ENCODE measurements at places on chromosomes 4 and X.
A peak's percentile ranks its signal among the peaks of the same experiment; 100 is the strongest.

- DNase-seq: peak; percentile 77
These were observed 183.2 kb downstream of the FBXW7 start for GRCh38 chr4:152352622-152353116.

DNA sequence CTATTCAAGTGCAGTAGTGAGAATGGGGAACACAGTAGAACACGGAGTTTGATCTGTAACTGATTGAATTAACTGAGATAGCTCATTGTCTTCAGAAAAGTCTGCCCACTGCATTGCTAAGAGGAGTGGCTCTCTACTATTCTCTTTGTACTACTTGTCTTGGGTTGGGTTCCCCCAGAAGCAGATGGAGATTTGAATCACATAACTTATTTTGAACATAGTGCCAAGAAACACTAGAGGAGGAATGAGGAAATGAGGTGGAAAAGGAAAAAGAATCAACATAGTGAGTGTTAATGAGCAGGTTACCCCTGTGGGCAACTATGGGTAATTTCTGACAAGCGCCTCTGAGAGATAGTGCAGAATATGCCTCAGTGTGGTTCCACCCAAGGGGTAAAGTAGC is 362.7 kb downstream of the STIM2 start:
- no peak for DNase-seq

GRCh38 chr4:31390849-31391248 is 670.7 kb downstream of the PCDH7 start:
- no peak for DNase-seq

GRCh38 chrX:16559206-16559619 is 90.7 kb upstream of the S100G start:
- peak; percentile 52 for DNase-seq

- DNase-seq: no peak
These were observed 2351.4 kb downstream of the PCDH7 start for GRCh38 chr4:33071535-33071934.

DNA sequence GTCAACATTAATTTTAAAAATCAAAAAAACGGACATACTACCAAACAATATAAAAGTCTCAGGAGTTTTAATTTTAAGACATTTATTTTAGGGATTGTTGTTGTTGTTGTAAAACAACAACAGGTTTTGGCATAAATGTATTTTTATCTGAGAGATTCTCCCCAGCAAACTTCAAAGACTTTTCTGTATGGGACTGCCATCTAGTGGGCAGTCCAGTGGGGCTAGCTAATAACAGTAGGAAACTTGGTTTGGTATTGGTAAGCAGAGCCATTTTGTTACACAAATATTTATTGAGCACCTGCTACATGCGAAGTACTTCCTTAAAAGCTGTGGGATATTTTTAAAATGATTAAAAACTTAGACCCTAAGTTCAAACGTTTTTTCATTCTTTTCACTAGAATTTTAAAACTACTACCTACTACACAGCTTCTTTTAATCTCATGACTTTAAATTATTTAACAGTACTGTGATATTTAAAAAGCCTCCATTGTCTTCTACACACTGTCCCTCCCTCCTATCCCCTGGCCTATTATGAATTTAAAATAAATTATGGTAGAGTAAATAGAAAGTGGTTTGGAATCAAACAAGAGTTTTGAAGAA is 1028.4 kb upstream of the INTU start:
- DNase-seq: peak; percentile 15

- DNase-seq: no peak
These were observed 27.2 kb upstream of the JAKMIP1 start for GRCh38 chr4:6227412-6228157.

- no peak for DNase-seq
These were observed 42.4 kb downstream of the ATOH1 start for GRCh38 chr4:93870876-93871458.

GRCh38 chrX:40622479-40623138 is 619 bp upstream of the MPC1L start:
- DNase-seq: no peak

DNA sequence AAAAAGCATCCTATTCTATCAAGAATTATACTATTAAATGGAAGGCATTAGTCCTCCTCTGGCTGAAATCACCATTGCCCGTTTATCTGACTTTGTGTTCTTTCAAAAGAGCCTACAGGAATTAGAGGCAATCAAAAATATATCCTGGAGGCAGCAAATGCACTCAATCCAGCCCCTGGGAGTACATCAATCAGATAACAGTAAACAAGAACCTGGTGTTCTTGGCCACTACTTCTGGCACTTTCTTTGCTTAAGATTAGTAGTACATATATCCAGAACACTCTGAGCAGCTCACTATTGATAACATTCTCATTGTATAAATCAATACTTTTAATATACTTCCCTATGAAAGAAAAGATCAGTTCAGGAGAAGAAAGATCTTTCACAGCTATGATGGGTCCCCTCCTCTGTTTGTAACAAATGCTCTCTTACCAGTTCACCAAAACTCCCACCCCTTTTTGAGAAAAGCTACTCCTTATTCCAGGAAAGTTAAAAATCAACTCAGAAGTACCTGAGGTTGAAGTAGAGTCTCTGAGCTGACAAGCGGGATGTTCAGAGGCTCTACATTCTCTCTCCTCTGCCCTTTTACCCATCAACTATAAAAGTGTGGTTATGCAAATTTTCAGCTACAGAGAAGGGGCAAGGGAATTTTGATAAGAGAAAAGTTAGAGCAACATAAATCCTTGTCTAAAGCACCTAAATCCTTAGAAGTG is 176.0 kb downstream of the COX18 start:
- DNase-seq: no peak

- no peak for DNase-seq
These were observed 55.8 kb downstream of the ABLIM2 start for GRCh38 chr4:8102831-8103230.

- no peak for DNase-seq
These were observed 278.8 kb upstream of the RPS6KA3 start for GRCh38 chrX:20545538-20545937.

DNA sequence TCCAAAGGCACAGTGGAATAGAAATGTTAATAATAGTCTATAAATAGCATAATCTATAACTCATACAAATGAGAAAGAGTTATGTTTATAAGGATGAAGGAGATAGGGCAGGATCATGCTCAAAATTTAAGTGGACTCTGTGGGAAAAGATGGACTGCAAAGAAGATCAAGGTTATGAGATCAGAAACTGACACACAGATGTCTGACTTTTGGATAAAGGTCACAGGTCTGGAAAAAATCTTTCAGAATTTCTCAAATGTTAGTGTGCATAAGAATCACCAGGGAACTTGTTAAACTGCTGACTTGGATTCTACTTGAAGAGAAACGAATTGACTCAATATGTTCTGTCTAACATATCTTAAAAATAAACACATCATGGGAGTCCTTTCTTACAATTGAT is 104.1 kb downstream of the FSTL5 start:
- DNase-seq: no peak

GRCh38 chr4:65960751-65961150 is 290.5 kb upstream of the EPHA5 start:
- no peak for DNase-seq

DNA sequence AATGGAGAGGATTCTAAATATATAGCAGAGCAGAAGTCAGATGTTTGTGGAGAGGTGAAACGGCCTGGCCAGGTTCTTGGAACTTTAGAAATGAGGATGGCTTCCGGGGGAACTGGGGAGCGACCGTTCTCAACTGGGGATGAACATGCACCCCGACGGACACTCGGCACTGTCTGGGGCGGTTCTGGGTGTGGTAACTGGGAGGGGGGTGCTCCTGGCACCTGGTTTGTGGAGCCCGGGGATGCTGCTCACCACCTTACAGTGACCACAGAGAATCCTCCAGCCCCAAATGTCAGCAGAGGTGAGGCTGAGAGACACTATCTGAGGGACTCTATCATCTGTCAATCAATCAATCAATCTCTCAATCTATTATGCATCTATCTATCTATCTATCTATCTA is 69.0 kb upstream of the PPP2R3B start:
- DNase-seq: no peak

DNA sequence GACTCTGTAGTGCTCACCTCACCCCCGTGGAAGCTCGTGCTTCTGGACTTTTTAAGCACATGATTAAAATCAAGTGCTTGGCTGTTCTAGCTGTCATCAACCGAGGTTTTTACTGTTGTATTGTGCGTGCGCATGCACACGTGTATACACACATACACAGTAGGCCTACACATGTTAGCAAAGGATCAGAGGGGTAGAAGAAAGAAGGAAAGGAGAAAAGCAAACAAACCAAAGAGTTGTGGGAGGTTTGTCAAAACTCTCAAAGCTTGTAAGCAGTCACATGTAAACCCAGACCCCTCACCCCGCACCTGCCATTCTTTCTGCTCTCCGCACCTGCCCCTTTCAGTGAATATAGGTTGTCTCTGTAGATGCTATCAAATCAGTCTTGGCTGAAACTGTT is 311.8 kb downstream of the HS3ST1 start:
- DNase-seq: no peak

GRCh38 chrX:149473092-149473491 is 32.0 kb downstream of the IDS start:
- no peak for DNase-seq

GRCh38 chr4:40453912-40454311 is 118.8 kb downstream of the CHRNA9 start:
- DNase-seq: no peak

DNA sequence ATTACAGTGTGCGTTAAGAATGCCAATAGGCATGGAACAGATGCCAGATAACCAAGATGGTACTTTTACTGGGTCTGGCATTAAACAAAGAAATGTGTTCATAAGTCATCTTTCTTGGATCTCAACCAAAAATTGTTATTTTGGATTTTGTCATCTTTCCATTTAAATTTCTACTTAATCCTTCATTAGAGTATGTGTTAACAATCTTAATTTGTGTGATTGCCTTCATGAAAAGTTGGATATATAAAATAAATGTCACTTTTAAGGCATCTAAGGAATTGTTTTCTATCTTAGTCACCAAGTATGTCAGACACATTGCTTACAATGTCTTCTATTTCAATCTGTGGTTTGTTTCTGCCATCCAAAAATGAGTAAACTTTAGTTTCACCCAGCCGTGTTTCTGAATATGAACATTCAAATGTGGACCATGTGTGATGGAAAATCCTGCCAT is 87.5 kb downstream of the PALLD start:
- peak; percentile 27 for DNase-seq

GRCh38 chr4:38385093-38386004 is 278.6 kb upstream of the KLF3 start:
- DNase-seq: no peak

DNA sequence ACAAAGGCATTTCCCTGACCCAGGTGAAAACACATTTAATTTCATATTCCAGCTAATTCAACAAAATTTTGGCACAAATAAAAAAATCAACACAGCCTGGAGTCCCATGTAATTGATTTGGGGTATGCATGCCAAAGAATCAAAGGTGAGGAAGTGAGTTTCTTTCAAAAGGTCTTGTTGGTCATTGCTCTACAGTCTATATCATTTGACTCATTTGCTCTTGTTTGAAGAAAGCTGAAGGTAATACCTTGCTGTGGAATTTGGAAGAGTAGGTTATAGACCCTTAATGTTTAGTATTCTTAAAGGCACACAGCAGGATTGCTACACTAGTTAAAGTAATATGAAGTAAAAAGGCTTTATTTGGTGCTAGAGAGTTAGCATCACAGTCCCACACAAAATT is 25.4 kb downstream of the COL4A6 start:
- DNase-seq: no peak
